PC-3 (cell line): ENCODE measurements at places on chromosomes 12 and 14. TPM values are rescaled to one million over a fixed set of nuclear protein-coding genes. Genes with fewer than 3 reads are reported as not detected.

Gene NDRG2
- 4.0 and 4.7 TPM in 2 replicates for total RNA-seq

Gene SLC10A1
- total RNA-seq: not detected in 2 replicates

GRCh38 chr14:59343585-59343984, 121.6 kb downstream of the GPR135 start:
- DNase-seq: peak; percentile 67

DNA sequence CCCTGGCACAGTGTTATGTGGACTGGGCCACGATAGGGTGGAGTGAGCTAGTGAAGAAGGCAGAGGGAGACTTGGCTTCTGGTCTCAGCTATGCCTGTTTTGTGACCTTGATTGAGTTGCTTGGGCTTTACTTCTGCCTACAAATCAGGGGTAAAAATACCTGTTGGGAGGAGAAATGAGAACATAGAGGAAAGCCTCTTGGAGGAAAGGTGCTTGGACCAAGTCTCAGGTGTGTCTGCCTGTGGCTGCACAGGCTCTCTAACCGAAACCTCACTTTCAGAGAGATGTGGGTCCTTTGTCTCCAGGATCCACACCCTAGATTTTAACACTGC, 4.9 kb downstream of the SDR39U1 start:
- no peak for DNase-seq

GRCh38 chr12:48265777-48266176, 62.7 kb upstream of the OR10AD1 start:
- no peak for DNase-seq

- DNase-seq: peak; percentile 66
Observed at GRCh38 chr14:64680013-64680713, 24.1 kb upstream of the PLEKHG3 start.

- DNase-seq: no peak
Observed at GRCh38 chr12:118763234-118763633, 218.1 kb upstream of the SRRM4 start.

GRCh38 chr12:4450551-4451112, 5.0 kb upstream of the FGF6 start:
- DNase-seq: no peak

- DNase-seq: no peak
Observed at GRCh38 chr12:124085419-124086296, 112.6 kb downstream of the ZNF664 start.
